T-helper 2 cell (primary cell): ENCODE measurements at places on chromosomes 6 and 20.

DNA sequence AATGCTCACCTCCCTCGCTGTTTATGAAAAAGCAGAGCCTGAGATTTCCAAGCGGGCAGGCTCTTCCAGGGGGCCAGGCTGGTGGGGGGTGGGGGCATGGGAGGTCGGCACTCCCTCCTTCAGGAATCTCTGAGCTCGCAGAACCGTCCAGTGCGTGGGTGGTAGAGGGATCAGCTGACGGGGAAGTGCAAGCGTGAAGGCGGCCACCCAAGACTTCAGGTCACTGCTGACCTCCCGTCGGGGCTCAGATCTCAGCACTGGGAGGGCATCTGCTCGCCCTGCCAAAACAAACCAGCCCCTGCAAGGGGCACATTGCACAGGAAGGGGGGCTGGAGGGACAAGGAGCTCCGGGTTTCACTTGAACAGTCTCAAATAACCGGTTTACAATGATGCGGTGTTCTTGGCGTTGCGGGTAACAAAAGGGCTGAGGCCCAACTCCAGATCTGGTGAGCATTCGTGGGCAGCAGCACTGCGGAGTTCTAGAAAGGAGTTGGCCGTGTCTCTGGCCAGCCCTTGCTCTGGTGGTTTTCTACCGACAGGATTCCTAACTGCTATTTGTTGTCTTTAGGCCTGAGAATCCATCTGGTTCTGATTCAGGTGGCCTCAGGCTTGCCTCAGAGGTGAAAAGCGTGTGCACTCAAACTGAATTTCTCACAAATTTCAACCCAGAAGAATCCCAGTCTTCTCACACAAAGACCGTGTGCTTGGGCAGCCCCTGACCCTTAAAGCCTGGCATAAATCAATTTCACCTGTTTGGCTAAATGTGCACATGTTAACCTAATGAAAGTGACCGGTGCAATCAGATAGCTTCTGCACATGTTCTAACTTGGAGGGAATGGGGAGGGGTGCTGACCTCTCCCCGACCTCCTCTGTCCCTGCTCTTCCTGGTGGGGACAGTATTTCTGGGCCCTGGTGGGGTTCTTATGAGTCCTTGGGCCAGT lies 191.6 kb downstream of the MYLK4 start:
- no peak for DNase-seq

- no peak for DNase-seq
These were observed 16.7 kb downstream of the SCUBE3 start for GRCh38 chr6:35230498-35230897.

DNA sequence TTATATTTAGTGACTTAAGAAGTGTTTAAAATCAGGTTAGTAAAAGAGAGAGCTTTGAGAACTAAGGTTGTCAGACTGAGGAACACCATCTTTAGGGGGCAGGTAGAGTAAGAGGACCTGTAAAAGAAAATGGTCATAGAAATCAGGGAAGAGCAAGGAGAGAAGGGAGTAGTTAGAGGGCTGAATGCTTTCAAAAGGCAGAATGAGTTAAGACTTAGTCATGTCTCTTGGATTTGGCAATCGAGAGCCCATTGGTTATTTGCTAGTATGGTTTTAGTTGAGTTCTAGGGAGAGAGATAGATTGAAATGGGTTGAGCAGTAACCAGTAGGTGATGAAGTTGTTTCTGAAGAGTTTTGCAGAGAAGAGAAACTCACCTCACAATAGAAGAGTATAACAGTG lies 51.1 kb downstream of the RALGAPB start:
- DNase-seq: no peak

GRCh38 chr6:48766349-48766748 lies 655.4 kb upstream of the PTCHD4 start:
- DNase-seq: no peak

GRCh38 chr6:82875573-82876185 lies 190.0 kb downstream of the UBE3D start:
- no peak for DNase-seq

DNA sequence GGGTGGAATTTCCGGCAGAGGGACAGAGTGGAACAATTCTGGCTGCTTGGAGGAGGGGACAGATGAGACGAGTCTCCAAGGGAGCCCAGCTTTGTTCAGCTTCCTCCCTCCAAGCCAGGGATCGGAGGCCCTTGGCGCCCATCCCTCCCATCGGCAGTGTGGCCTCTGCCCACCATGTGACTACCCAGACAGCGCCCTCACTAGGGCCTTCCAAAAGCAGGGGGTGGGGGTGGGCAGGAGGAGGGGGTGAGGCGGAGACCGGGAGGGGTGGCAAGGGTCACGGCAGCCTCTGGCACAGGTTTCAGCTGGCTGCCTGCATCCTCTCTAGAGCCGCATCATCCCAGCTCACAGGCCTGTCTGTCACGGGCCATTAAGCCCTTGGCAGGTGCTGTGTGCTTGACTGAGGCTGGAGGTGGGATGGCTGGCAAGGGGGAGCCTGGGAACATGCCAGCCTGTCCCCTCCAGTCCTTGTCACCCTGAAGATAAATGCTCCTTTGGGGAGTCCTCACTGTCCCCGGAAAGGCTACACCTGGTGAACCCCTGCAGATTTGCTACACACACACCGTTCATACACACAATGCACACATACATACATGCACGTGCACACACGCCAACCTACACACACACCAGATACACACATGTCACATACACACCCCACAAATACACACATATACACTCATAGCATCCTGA lies 6.2 kb upstream of the FGD2 start:
- no peak for DNase-seq
